Upper lobe of right lung (tissue), 1 donor: ENCODE measurements at places on chromosomes 5 and 9.

GRCh38 chr9:113484258-113484730, 20.8 kb downstream of the RGS3 start:
- peak; percentile 60 for DNase-seq

DNA sequence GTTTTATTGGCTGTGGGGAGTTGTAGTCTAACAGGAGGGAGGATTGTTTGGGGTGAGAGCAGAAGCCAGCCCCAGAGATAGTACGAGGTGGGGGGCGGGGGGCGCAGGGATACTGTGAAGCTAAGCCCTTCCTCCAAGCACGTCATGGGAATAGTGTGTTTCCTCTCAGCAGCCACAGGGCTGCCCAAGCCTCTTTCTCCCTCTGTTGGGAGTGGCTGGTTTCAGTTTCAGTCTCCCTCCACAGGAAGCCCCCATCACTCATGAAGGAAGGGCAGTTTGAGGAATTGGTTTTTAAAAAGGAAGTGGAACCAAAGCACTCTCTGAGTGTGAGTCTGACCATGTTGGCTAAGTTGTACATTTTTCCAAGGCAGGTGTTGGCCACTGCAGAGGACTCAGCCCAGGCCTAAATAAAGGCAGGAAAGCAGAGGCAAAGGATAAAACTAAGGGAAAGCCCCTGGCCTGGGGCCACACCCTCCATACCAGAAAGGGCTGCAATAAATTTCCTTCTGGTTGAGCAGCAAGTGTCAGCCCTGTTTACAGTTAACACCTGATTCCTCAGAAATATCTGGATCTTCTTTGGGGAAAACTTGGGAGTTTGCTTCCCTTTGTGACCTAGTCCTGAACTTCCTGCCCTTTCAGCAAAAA, 3.2 kb downstream of the RAB24 start:
- DNase-seq, result no peak

DNA sequence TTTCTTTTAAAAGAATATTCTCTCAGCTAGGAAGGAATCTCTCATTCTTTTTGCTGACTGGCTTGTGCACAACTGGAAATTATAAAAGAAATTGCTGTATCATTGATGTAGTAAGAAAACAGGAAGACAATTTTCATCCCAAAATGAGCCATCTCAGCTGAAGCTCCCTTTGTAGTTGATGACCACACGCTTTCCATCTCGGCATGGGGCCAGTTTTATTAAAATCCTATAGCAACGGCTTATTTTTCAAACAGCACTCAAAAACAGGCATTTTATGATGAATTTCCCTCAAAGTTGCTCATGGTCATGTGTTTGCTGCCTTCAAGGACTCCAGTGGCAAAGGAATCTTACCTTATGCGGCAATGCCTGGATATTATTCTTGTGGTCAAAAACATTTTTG, 62.4 kb upstream of the GLIS3 start:
- no peak for DNase-seq

DNA sequence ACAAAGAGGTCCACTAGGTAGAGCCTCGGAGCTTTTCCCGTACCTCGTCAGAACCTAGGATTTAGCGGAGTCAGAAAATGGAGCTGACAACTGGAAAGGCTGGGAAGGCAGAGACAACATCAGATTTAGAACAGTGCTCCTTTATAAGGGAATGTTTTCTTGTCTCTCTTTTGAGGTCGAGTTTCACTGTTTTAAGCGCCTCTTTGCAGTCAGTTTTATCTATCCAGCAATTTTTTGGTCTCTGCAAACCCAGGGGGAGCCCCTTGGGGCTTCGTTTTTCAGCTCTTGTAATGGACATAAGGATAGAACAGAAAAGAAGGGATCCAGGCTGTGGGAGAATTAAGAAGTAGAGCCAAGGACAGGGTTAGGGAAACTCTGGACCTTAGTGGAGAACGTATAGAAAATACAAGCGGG, 80.5 kb downstream of the FNBP1 start:
- DNase-seq, result no peak

GRCh38 chr9:4879115-4879558, 86.4 kb downstream of the RCL1 start:
- no peak for DNase-seq

DNA sequence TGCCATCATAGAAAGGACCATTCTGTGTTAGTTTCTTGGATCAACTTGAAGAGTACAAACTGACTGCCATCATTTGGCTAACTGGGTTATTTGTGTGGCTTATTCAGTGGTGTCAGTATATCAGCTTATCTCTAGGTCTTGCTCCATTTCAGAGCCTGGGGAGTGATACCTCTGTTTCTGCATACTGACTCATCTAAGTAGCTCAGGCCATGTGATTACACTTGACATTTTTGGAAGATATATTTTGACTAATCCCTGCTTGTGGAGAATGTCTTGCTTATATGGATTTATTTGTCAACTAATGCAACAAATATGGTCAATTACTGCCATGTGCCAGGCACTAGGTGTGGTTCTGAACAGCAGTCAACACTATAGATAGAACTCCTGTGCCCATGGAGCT, 311.7 kb downstream of the YTHDC2 start:
- no peak for DNase-seq

DNA sequence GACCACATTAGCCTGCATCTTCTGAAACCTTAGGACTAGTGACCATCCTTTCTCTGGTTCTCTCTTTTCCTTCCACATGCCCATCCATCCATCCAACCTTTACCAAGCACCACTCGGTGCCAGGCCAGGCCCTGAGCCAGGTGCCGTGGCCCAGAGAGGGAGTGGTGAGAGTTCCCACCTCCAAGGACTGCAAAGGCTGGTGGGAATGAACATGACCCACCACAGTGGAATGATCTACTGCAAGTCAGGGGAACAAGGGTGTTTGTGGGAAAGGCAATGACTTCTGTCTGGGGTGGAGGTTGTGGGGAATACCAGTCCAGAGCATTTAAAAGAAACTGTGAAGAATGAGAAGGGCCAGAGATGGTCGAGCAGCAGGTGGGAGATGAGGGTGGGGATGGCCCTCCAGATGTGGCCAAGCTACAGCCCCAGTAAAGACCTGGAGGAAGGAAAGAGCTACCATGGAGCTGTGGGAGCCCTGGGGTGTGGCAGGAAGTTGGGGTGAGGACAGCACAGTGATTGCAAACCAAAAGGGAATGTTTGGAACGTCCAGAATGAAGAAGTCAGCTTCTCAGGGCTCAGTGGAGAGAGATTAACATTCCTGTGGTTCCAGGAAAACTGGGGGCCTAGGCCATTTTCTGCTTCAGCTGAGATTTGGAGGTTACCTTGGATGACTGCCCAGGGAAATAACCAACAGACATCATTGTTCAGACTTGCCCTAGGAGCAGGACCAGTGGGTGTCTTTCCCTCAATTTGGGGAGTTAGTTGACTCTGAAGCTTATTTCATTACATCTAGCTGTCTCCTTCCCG, 30.7 kb upstream of the CORO2A start:
- DNase-seq, result no peak

GRCh38 chr5:61603211-61603908, 271.3 kb downstream of the ZSWIM6 start:
- no peak for DNase-seq

DNA sequence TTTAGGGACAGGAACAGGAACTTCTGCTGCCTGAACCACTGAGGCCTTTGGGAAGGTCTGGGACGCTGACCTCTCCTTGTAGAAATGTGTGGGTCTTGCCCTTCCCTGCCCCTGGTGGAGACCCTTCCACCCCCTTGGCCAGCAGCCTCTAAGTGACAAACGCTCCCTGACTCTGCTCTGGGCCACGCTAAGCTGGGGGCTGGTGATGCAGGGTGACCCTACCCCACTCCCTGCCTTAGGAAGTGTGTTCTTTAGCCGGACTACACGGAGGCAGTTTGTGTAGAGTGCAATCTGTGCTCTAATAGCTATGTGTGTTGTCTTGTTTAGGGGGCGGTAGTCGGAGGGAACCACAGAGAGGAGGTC, 123.0 kb downstream of the COL23A1 start:
- no peak for DNase-seq

- no peak for DNase-seq
Measured at GRCh38 chr9:111812337-111812736, 17.6 kb upstream of the SHOC1 start.

DNA sequence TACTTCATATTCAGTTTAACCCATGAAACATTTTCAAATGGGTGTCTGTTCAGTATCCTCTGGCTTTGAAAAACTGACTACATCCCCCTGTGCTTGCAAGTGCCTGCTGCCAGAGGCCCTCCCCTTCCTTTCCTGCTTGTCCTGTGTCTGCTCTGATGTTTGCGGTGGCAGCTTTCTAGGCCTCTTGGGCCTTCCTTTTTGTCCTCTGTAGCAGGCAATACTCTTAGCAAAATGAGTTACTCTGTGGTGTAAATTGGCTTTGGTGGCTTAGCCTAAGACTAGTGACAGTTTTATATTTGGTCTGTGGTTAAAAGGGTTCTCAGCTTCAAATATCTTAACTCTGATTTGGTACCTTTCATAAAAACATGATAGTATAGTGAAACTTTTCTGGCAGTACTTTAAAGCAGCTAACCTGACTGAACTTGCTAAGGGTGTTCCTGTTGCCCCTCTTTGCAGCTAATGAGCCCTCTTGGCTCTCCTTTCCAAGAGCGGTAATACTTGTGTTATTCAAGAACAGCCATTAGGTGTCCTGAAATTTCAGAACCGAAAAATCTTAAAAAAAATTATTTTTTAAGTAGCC, 76.6 kb downstream of the GOLM1 start:
- no peak for DNase-seq

DNA sequence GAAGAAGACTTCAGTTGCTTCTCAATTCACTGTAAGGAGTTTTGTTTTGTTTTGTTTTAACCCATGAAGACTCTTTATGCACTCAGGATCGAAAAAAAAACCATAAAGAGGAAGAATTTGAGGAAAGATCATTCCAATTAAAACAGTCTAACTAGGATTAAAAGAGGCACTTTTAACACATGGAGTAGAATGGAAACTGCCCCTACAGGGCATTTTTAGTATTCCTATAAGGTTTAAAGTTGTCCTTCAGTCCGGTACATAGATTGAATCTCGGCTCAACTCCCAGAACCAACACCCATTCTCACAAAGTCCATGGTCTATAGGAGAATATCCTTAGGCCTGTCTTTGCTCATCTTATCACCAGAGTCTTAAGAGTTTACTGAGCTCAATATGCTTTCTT, 469.6 kb downstream of the DTWD2 start:
- no peak for DNase-seq

DNA sequence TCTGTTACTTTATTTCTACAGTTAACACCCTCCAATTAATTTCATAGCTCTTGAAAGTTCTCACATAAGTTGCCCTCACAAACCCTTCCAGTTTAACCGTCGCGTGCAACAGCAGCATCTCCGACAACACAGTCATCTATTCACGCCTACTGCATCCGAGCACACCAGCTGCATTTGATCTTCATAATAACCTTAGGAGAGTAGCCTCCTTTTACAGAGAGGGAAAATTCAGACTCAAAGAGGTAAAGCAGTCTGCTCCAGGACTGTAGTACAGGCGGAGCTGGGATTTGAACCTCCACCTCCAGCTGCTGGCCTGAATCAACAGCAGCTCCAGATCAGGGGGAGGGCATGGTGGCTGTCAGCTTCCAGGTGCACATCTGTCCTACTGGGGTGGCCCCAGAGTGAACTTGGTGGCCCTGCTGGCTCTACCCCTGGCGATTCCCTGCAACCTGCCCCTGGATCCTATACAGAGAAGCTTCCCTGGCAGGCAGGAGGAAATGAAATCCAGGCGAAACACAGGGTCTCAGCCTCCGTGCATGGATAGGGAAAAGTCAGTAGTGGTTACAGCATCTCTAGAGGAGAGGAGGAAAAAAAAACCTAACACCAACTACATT, 71.6 kb upstream of the UNC5A start:
- peak; percentile 37 for DNase-seq

GRCh38 chr5:6081727-6082210, 296.6 kb downstream of the MED10 start:
- DNase-seq, result no peak

- no peak for DNase-seq
Measured at GRCh38 chr9:71897577-71897976, 13.4 kb downstream of the ABHD17B start.

DNA sequence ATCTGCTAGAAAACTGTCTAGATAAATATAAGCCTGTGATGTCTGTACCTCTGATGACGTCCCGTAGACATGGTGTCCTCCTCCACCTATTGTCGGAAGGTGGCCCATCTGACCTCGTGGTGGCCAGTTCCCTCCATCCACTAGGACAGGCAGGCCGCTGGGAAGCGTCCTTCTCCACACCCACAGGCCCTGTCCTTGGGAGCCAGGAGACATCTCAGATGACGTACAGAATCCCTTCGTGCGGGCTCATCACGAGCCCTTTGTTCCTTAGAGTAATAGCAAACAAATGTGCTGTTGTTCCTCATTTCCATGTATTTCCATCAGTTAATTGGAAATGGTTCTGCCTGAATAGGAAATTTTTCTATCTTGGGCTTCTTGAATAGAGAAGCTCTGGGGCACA, 38.3 kb upstream of the TENT4A start:
- DNase-seq, result no peak

DNA sequence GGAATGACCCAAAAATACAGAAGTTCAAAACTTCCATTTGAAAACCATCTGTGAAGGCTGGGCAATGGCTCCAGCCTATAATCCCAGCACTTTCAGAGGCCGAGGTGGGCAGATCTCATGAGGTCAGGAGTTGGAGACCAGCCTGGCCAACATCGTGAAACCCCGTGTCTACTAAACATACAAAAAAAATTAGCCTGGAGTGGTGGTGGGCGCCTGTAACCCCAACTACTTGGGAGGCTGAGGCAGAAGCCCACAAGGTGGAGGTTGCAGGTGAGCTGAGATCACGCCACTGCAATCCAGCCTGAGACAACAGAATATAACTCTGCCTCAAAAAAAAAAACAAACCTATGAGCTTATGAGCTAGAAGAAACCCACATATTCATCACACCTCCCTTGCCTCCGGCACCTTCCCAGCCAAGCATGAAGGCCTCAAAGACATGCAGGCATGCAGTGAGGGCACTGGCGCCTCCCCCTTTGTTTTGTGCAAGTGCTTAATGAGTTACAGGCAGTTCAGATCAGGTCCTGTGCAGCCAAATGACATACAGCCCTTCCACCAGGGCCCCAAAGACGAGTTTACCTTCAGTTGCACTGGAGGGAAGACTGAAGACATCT, 9.9 kb downstream of the HNRNPH1 start:
- DNase-seq, result peak; percentile 53

GRCh38 chr9:117772960-117773359, 68.8 kb downstream of the TLR4 start:
- DNase-seq, result no peak

DNA sequence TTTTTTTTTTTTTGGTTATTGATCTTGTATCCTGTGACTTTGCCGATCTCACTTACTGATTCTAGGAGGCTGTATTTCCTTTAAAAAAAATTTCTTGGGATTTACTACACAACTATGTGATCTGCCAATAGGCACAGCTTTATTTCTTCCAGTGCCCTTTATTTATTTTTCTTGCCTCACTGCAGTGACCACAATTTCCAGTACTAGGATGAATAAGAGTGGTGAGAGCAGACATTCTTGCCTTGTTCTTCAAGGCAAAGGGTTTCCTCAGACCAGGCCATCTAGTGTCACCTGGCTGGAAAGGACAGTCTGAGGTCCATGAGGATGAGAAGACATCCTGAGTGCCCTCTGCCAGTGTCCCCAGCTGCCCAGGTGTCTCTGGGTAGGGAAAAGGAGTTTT, 265.4 kb downstream of the SPOCK1 start:
- DNase-seq, result no peak

GRCh38 chr5:115097236-115097635, 72.5 kb downstream of the TRIM36 start:
- no peak for DNase-seq
